ENCODE measurements at places on chromosomes 13 and 19. TPM values are rescaled to one million over a fixed set of nuclear protein-coding genes. Genes with fewer than 3 reads are reported as not detected.

- no peaks in the 10 kb centered on the region for H3K27me3 ChIP-seq
- H3K4me3 ChIP-seq, result no peak overlapping the region
- H3K27ac ChIP-seq, result no peak overlapping the region
- peaks cover 4% of the 10 kb centered on the region for H3K4me1 ChIP-seq
- no peak for DNase-seq
These were observed 13.0 kb downstream of the MYCBP2 start for GRCh38 chr13:77313923-77314322.

DNA sequence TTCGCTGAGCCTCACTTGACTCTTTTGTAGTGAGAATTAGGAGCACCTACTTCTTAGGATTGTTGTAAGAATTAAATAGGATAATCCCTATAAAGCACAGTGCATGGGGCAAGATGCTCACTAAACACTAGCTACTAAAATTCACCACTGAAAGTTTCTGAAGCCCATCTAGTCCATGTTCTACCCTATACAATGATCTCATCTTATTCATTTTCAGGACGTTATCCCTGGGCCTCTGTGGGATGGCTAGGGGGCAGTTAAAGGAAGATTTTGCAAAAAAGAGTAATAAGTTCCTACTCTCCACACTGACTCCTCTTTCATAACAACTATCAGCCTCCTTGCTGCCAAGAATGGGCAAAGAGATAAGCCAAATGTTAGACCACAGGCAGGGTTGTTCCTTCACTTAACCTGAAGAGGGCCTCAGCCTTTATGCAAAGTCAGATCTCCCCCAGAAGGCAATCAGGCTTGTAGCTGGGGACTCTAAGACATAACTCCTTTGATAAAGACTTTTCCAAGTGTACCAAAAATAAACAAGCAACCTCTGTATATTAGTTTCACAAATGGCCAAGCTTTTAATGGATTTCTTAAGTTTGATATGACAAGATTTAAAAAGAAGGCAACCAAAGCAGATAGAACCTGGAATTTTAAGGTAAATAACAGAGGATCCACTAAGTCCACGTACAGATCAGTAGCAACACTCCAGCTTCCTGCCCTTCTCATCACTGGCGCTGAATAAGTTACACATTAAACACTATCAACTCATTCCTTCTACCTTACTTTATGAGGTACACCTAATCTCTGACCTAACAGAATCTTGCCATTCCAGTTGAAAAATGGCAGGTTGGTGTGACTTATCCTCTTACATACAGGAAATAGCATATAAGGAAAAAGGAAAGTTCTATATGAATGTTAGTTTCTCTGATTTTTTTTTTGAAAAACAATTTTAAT lies 44.4 kb downstream of the ELF1 start:
- peaks cover 7% of the 10 kb centered on the region for H3K4me1 ChIP-seq
- no peak overlapping the region for H3K27ac ChIP-seq
- H3K4me3 ChIP-seq, result no peak overlapping the region
- no peaks in the 10 kb centered on the region for H3K27me3 ChIP-seq

- H3K27ac ChIP-seq, result no peak overlapping the region
- no peaks in the 10 kb centered on the region for H3K36me3 ChIP-seq
- H3K4me1 ChIP-seq, result peaks cover 4% of the 10 kb centered on the region
- H3K27me3 ChIP-seq, result no peaks in the 10 kb centered on the region
These were observed 9.5 kb upstream of the ERFL start for GRCh38 chr19:41937525-41938468.

DNA sequence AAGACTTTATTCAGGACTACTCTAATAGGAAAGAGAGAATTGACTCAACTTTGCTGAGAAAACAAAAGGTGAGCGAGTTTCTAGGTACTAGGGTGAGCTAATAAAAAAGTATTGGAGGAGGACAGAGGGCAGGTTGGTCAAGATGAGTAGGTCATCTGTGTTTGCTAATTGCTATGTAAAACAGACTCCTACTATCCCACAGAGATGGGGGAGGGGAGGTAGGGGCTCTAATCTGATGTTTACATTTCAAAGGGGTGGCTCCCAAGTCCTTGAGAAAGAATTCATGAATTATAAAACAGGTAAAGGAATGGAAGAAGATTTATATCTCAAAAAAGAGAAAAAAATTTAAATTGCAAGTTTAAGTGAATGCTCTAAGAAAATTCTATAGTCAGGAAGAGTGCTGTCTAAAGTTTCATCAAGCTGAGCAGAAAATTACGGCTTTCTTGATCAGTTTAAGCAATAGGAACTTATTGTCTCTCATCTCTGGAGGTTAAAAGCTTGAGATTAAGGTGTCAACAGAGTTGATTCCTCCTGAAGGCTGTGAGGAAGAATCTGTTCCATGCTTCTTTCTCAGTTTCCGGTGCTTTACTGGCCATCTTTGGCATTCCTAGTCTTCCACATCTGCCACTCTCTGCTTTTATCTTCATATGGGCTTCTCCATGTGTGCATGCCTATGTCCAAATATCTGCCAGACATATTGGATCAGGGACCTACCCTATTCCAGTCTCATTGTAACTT lies 790.3 kb downstream of the SLITRK5 start:
- H3K4me3 ChIP-seq, result no peak overlapping the region
- H3K4me1 ChIP-seq, result no peaks in the 10 kb centered on the region

- DNase-seq, result no peak
- H3K36me3 ChIP-seq, result no peaks in the 10 kb centered on the region
- no peak overlapping the region for H3K4me3 ChIP-seq
- H3K27me3 ChIP-seq, result no peaks in the 10 kb centered on the region
These were observed 18.8 kb upstream of the EDDM13 start for GRCh38 chr19:56253737-56254136.

The PBX4 gene
- 4.4 TPM for total RNA-seq

DNA sequence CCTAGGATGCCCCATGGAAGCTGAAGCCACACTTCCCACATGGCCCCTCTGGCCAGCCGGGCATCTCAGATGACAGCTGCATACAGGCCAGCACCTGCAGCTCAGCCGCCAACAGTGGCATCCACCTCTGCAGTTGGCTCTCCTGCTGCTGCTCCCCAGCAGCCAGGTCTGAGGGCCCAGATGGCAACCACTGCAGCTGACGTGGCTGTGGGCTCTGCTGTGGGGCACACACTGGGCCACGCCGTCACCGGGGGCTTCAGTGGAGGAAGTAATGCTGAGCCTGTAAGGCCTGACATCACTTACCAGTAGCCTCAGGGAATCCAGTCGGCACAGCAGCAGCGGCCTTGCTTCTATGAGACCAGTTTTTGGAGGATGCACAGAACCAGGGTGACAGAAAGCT lies 45.3 kb upstream of the LSM14A start:
- no peak overlapping the region for H3K27ac ChIP-seq
- no peak for DNase-seq
- H3K4me1 ChIP-seq, result no peaks in the 10 kb centered on the region
- no peaks in the 10 kb centered on the region for H3K36me3 ChIP-seq

- peak overlapping the region; percentile 72 for H3K27ac ChIP-seq
- H3K4me3 ChIP-seq, result no peak overlapping the region
- peak; percentile 77 for DNase-seq
These were observed 6.3 kb downstream of the PNKP start for GRCh38 chr19:49861107-49861506.

The GRIN2D gene
- total RNA-seq, result not detected

The FFAR3 gene
- 0.15 TPM for total RNA-seq

The ADGRE2 gene
- 0.98 TPM for total RNA-seq
